GF-D8 (cell line): ENCODE measurements at places on chromosomes 2 and 18.

GRCh38 chr2:149415086-149415485, 84.7 kb downstream of the LYPD6 start:
- no peak for DNase-seq

DNA sequence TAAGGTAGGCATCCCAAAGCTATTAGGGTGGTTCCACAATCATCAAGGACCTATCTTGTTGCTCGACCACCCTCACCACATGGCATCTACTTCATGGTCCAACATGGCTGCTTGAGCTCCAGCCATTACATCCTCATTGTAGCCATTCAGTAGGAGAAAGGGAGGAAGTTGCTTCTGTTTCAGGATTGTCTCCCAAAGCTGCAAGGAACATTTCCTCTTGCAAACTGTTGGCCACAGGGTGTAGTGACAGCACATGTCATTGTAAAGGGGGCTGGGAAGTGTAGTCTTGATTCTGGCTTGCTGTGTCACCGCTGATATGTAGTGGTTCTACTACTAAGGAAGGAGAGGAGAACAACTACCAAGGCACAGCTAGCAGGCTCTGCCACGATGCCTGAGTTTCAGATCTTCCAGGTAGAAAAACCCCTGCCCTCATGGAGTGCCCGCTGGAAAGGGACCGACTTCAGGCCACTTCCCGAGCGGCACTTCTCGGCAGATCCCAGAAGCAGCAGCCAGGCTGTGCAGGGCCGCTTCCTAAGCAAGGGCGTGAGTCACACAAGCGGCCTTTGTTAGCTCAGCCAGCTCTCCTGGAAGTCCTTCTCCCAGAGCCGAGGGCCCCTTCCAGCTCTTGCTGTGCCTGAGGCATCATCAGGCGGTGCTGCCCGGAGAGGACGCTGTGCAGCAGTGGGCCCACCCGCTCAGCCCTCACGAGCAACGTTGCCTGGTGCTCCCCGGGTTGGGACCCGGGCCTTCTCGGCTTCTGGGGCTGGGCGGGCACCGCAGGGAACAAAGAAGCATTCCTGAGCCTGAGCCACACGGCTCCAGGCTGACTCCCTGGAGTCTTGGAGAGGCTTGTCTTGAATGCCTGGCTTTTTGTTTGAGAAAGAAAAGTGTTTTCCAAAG, 58.2 kb downstream of the HS6ST1 start:
- DNase-seq = no peak

GRCh38 chr2:112841295-112842044, 4.9 kb upstream of the IL1B start:
- peak; percentile 61 for DNase-seq

- no peak for DNase-seq
Measured at GRCh38 chr2:172128484-172128883, 25.8 kb upstream of the DLX2 start.

- no peak for DNase-seq
Measured at GRCh38 chr18:41052625-41053024, 902.4 kb upstream of the PIK3C3 start.

DNA sequence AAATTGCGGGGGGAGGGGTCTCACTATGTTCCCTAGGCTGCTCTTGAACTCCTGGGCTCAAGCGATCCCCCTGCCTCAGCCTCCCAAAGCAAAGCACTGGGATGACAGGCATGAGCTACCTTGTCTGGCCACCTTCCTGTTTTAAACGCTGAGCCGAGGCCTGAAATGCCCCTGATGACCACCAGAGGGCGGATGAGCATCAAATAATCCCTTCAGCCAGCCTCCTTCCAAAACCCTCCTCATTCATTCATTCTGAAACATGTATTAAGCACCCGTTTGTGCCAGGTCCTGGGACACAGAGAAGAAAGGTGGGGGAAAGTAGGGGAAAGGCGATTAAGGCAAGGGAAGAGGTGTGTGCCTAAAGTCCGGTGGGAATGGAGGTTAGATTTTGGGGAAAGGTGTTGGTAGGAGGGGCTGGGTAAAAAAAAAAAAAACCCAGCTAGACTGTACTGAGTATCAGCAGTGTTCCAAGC, 30.7 kb upstream of the PTMA start:
- peak; percentile 51 for DNase-seq

- DNase-seq = no peak
Measured at GRCh38 chr2:10619643-10620042, 70.1 kb downstream of the NOL10 start.

GRCh38 chr2:193841384-193842150, 1646.8 kb upstream of the TMEFF2 start:
- no peak for DNase-seq

- DNase-seq = no peak
Measured at GRCh38 chr2:229084447-229084846, 186.6 kb downstream of the PID1 start.

- DNase-seq = no peak
Measured at GRCh38 chr2:7904319-7904718, 777.5 kb upstream of the ID2 start.

DNA sequence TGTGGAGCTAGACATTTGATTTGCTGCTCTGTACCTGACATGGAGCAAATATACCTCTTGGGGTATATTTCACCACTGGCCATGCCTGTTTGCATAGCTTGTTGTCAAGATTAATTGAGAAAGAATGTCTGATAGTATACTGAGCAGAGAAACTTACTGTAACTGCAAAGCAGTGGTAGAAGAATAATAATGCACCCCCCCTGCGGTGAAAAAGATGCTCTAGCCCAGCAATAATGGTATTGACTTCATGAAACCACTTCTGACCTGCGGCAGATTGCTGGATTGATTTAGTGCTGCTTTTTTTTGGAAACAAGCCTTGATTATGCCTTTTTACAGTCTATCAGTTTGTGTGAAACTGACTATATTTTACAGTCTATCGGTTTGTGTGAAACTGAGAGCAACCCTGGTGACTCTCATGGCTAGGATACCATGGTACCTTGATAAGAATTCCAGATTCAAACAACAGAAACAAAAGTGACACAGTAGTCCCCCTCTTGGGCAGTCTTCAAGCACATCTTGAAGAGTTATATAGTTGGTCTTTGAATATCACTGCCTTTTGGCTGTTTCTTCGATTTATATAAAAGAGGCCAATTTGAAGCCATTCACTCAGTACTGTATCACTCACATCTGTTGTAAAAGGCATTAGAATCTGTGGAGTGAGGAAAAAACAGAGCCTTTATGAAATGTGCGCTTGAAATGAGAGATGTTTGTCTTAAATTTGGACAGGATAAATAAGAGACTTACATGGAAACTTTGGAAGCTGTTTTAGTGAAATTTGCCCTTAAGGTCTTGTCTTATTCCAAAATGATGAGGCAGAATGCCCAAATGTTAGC, 102.5 kb downstream of the FMNL2 start:
- no peak for DNase-seq

GRCh38 chr18:45467293-45467692, 148.0 kb upstream of the SLC14A2 start:
- DNase-seq = peak; percentile 57

DNA sequence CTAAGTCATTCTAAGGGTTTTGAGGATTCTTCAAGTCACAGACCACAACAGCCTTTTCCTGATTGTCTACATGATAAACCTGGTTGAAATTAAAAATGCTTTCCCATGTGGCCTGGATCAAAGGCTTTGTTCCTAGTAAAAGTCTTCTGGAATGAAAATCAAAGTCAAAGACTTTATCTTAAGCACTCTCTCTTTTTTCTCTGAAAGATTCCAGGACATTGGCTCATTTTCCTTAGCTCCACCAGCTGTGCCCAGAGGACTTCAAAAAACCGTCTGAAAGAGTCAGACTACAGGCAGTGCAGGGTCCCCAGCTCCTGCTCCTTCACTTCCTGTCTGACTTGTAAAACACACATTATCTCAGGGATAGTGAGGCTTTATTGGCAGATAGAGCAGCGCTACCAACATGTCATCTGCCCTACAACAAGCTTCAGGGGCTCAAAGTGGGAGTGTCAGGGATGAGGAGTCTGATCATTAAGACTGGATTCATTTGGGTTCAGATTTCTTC, 148.2 kb downstream of the ESCO1 start:
- DNase-seq = no peak

GRCh38 chr2:128644156-128644555, 325.5 kb upstream of the HS6ST1 start:
- DNase-seq = no peak

GRCh38 chr2:65228263-65228750, 676 bp downstream of the ACTR2 start:
- DNase-seq = peak; percentile 85

DNA sequence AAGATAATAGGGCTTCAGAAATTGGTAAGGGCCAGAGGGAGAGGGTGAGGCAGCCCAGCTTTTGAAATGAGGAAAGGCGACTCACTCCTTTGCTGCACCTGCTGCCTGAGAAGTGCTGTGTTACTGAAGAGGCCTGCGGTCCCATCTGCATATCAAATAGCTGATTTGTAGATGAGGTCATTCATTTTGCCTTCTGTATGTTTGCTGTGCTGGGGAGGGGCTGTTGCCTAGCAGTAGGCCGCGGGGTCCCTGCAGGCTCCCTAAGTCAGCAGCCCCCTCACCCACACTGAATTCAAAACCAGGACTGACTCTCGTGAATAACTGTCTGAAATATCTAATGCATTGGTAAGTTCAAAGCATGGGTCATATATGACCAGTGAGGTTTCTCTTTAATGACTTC, 377.2 kb downstream of the SOX11 start:
- no peak for DNase-seq

- no peak for DNase-seq
Measured at GRCh38 chr2:222919841-222920526, 59.1 kb downstream of the ACSL3 start.

GRCh38 chr2:86337244-86337835, at the start of gene REEP1:
REEP1 (minus strand) TSS chr2:86337626; CDS start chr2:86337510, 116 bp downstream.
- DNase-seq = no peak

GRCh38 chr2:202588647-202589581, 45.9 kb upstream of the FAM117B start:
- DNase-seq = peak; percentile 13

GRCh38 chr2:227118353-227118752, 45.7 kb downstream of the COL4A4 start:
- DNase-seq = no peak

- DNase-seq = peak; percentile 15
Measured at GRCh38 chr2:62197925-62198633, 2.2 kb downstream of the B3GNT2 start.

DNA sequence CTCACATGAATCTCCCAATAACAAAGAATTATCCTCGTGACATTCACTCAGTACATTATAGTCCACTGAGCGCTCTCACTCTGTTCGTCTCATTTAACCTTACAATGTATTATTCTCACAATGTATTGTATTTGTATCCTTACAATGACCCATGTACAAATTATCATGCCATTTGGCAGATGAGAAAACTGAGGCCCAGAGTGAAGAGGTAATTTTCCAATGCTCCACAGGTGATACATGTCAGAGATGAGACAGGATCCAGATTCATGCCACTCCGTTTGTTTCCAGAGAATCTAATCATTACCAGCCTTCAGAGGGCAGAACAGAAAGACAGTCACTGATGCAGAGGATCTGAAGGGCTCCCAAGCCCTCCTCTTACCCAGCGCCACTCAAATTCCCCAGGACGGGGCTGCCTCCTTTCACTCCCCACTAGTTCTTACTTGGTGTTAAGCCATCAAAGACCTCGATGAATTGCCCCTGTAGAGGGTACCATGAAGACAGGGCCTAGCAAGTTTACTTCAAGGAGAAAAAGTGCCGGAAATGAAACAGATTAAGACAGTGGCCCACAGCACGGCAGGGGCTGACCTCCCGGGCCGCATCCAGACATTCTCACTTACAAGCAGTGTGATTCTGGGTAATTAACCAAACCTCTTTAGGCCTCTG, 98.4 kb upstream of the MBOAT2 start:
- no peak for DNase-seq

DNA sequence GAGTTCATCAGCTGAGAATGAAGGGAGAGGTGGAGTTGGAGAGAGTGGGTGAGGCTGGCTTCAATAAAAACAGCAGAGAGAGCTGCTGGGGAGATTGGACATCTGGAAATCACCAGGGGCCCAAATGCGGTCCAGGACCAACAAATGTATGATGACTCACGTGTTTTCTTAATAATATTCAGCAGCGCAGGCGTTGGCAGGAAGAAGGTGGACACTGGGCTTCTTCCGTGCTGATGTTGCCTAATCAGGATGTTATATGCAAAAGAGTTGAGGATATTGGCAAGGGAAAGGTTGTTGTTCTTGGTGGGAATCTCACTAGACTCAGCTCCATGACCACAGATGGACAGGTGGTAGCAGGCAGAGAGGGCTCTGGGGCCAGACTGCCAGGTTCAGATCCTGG, 12.8 kb upstream of the PLA2R1 start:
- DNase-seq = no peak

- DNase-seq = peak; percentile 18
Measured at GRCh38 chr18:46174342-46175041, 70.3 kb downstream of the HAUS1 start.

- DNase-seq = no peak
Measured at GRCh38 chr18:74541703-74542555, 7.6 kb downstream of the CNDP1 start.

DNA sequence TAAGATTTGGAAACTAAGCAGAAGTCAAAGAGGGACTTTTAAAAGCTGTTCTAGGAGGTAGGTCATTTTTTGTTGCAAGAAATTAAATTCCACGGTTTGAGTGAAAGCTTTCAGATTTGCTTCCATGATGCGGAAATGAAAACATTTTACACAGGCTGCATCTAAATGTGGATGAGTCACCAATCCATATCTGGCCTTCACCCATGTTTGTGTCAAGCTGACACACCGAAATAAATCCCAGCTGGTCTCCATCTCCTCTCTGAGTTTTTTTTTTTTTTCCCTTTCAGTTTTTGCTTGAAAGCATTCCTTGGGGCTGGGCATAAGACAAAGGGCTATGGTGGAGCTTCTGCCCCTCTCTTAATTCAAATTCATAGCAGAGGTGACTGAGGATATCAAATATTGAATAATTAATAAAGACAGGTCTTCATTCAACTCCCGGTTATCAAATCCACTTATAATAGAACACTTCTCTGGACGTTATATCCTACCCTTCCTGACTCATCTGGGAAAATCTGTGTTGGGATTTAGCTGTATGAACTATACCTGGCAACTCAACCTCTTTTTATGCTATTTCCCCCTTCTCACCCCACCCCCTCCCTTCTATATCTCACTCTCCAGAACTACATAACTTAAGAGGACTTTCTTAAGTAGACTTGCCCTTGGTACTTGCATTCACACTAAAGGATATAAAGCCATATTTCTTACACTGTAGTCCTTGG, 558.3 kb upstream of the GCFC2 start:
- DNase-seq = no peak

DNA sequence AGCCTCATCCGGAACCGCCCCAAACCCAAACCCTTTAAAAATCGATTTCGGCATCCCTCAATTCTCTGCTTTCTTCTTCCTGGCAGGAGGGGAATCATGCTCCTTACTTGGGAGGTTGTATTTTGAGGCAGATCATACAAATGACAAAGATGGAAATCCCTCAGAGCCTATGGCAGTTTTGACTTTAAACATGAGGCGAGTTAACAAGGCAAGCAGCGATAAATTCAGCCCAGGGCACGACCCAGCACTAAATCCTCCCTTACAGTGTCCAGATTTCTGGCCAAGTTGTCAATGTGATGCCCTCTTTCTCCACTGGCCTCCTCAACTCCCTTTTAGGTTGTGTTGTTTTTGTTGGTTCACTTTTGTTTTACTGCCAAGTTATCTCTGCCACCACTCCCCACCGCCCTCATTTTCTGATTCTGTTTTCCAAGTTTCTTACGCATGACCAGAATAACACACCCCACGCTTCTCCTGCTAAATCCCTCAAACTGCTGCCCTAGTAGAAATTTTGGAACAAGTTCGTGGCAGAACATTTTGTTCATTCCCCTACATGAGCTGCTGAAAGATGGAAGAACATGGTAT, 68.3 kb downstream of the CTAGE1 start:
- no peak for DNase-seq
